ENCODE measurements at places on chromosomes 11 and 22.
A peak's percentile ranks its signal among the peaks of the same experiment; 100 is the strongest.

DNA sequence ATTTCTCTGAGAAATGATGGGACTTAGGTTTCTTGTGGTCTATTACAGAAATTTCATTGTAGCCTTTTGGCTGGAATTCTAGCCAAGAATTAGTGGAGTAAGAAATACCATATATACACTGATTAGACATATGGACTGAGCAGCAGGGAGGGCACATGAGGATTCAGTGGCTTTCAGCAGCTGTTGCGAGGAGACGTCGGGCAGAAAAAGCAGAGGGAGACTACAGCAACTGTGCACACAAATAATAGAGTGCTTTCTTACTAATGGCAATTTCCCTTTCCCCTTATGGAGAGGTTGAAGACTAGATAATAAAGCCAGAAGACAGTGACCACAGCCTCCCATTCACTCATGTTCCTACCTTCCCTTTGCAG, 35.4 kb upstream of the CCDC34 start:
- DNase-seq = no peak

DNA sequence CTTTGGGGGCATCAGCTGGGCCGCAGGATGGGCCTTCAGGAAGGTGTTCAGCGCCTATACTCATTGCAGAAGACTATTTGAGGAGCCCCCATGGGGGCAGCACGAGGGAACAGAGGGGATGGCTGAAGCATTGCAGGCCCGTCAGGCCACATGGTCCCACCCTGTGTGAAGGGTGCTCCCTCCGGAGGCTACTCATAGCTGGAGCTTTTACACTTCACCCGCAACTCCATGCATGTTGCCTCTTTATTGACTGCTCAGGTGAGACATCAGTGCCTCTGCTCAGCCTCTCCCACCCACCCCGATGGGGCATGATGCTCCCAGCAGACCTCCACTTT, 1500.9 kb downstream of the TBC1D22A start:
- DNase-seq = no peak

- no peak for DNase-seq
Observed at GRCh38 chr11:44811841-44812448, 85.2 kb downstream of the TSPAN18 start.

DNA sequence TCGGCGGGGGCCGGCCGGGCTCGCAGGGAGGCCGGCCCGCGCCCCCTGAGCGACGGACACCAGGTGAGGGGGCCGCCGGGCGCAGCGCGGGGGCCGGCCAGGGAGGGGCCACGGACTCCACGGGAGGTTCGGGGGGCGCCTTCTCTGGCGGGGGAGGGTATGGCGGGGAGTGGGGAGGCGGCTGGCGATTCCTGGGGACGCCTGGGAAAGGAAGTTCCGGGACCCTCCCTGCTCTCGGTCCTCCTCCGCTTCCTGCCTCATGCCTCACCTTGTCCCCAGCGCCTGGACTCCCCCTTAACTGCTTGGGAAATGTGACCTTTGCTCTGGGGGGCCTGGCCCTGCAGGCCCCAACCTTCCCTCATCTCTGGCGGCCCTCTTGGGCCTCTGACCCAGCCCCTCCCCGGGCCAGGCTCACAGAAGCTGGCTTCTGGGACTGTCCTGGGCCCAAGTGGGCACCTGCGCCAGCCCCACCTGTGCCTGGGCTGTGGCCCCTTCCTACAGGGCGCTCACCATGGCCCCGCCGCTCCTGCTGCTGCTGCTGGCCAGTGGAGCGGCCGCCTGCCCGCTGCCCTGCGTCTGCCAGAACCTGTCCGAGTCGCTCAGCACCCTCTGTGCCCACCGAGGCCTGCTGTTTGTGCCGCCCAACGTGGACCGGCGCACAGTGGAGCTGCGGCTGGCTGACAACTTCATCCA, 516 bp downstream of the LRFN4 start:
- DNase-seq = no peak

DNA sequence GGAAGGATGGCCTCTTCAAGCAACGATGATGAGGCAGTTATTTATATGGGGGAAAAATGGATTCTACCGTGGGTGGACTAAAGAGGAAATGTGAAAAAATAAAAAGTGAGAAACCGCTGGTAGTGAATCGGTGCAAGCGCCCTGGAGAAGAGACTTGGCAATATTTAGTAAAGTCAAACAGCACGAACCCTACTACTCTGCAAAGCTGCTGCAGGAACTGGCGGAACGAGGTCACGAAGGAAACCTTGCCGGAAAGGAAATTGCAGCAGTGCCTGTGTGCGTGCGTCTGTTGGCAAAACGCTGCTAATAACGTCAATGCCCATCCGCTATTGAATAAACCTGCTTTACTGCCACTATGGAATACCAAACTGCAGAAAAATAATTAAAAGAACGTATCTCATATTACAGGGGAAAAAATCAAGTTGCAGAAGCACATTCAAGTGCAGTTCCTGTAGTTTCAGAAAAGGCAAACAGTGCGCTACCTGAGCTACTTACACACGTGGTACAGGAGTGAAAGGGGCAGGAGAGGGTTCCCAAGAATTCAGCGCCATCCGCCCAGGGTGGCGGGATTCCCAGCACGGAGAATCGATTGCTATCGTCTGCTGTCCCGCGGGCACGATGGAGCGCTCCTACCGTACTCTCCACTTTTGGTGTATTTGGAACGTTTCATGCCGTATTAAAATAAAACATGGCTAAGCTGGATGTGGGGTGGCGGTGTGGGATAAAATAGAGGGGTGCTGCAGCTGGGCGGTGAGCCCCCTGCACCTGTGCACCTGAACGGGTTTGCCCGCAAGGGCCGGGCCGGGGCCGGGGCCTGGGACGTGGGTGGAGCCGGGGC, 585 bp upstream of the NADSYN1 start:
- peak; percentile 39 for DNase-seq

GRCh38 chr22:33240888-33241475, 182.8 kb upstream of the SYN3 start:
- DNase-seq = no peak

All from stimulated activated CD8-positive, alpha-beta memory T cell treated with anti-CD3 and anti-CD28 coated beads, Interleukin-4, amount 100 ng/mL, for 1 hour (primary cell).